ENCODE measurements at places on chromosomes 7 and 10.

- DNase-seq = no peak
Observed at GRCh38 chr7:66832531-66833351, 88.3 kb upstream of the TMEM248 start.

DNA sequence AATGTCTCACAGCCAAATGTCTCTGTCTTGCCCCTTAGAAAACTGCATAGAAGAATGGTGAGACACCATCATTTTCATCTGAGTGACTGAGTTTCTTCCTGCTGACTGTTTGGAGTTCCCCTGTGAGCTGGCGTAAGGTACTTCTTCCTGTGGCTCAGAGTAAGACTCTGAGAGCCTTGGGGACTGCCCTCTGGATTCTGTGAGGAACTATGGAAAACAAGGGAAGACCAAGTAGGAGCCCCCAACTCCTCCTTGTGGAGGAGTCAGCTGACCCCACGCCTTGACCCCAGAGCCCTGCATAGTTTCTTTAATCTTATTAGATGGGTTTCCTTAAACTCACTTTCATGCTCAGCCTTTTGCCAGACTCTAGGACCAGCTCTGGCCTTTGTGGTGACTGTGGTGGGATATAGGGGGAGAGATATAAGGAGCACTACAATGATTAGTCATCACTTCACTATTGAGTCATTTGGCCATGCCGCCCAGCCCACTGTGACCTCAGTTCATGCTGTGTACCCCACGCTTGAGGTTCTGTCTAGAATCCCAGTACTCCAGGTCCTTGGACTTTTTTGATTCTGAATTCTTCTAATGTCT is 51.8 kb upstream of the FAM133B start:
- no peak for DNase-seq

GRCh38 chr7:126768836-126769235 is 483.9 kb downstream of the GRM8 start:
- DNase-seq = no peak

DNA sequence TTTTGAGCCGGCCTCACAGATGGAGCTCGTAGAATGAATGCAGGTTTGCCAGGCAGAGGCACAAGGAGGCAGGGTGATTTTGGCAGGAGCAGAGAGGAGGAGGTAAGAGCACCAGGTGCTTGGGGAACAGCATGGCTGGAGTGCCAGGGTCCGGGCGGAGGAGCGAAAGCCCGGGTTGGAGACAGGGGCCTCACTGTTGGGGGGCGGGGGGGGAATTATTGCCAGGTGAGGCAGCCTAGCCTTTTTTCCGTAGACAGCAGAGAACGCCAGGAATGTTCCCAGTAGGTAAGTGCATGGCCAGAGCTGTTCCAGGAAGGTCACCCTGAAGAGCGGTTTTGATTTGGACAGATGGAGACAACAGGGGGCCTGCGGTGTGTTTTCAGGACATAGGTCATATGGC is 9.5 kb downstream of the SRRM3 start:
- DNase-seq = no peak

DNA sequence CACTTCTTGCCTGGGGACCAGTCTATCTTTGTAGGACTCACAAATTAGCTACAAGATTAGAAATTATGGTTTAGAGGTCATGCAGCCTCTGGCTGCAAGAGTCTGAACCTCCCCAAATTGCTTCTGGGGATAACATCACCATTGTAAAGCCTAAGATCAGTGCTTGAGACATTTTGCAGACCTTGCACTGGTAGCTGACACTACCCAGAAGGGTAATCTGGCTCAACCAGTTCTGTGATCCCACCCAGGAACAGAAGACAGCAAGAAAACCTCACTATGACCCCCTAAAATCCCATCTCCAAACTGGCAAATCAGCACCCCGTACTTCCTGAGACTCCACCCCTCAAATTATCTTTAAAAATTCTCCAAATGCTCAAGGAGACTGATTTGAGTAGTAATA is 58.2 kb upstream of the CDK13 start:
- DNase-seq = no peak

DNA sequence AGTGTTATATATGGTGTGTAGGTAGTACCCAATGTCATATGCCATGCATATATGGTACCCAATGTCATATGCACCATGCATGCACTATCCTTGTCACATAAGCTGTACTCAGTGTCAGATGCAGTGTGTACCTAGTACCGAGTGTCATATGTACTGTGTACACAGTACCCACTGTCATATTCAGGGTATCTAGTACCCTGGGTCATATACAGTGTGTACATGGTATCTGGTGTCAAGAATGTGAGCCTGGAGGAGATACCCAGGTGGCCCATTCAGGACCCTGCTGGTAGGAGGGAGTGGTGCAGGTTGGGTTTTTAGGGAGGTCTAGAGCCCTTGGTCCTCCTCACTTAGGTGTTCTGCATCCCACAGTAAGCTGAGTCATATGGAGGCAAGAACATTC is 1.8 kb downstream of the ZMYND11 start:
- DNase-seq = no peak

DNA sequence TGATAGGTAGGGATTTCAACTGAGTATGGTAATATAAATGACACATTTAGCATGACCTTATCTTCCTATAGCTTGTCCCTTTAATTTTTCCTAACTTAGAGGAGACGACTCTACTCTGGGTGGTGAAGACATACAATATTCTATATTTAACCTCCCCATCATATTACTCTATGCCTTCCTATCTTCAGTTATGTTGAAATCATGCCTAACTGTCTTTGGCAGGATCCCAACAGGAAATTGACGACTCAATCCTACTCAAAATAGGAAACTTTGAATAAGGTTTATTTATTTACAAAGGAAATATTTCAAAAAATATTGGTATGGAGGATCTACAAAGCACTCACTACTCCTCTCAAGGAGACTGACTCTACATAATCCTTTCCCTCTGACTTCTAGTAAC is 24.1 kb upstream of the SEMA3A start:
- DNase-seq = no peak

- no peak for DNase-seq
Observed at GRCh38 chr7:156147104-156147503, 334.8 kb upstream of the SHH start.

GRCh38 chr7:57529931-57530330 is 80.0 kb downstream of the ZNF716 start:
- DNase-seq = no peak

GRCh38 chr10:11318826-11319598 is 292.4 kb downstream of the USP6NL start:
- DNase-seq = no peak

GRCh38 chr7:133020496-133020895 is 61.4 kb downstream of the CHCHD3 start:
- no peak for DNase-seq

- peak; percentile 55 for DNase-seq
Observed at GRCh38 chr10:22803261-22803885, 89.0 kb upstream of the PIP4K2A start.

DNA sequence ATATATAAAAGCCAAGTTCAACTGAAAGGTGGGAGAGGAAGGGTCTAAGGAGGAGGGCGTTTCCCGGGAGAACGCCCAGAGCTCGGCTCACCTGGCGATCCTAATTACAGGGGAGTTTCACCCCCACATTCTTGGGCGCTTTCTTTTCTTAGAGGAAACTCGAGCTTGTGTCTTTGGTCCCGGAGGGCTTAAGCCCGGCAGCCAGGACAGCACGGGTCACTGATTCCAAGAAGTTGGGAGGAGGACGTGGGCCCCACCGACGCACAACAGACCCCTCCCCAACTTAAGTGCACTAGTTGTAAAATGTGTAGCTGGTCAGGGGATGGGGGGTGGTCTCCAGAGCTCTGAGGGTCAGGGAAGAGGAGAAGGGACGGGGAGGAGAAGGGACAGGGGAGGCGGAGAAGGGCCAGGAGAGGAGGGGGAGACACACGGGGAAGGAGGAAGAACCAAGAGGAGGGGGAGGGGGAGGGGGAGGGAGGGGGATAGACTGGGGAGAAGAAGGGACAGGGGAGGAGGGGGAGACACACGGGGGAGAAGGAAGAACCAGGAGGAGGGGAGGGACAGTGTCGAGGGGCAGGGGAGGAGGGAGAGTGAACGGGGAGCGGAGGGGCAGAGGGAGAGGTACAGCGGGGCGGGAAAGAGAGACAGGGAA is 874 bp downstream of the BAIAP2L1 start:
- no peak for DNase-seq

- DNase-seq = no peak
Observed at GRCh38 chr7:103657474-103657894, 211.5 kb upstream of the SLC26A5 start.

- no peak for DNase-seq
Observed at GRCh38 chr7:136657482-136657921, 210.9 kb upstream of the CHRM2 start.

- DNase-seq = peak; percentile 91
Observed at GRCh38 chr7:2641406-2642393, 9.9 kb downstream of the TTYH3 start.

- no peak for DNase-seq
Observed at GRCh38 chr10:69570050-69570816, 3.0 kb downstream of the NEUROG3 start.

GRCh38 chr10:36073796-36074345 is 431.8 kb upstream of the FZD8 start:
- DNase-seq = no peak

DNA sequence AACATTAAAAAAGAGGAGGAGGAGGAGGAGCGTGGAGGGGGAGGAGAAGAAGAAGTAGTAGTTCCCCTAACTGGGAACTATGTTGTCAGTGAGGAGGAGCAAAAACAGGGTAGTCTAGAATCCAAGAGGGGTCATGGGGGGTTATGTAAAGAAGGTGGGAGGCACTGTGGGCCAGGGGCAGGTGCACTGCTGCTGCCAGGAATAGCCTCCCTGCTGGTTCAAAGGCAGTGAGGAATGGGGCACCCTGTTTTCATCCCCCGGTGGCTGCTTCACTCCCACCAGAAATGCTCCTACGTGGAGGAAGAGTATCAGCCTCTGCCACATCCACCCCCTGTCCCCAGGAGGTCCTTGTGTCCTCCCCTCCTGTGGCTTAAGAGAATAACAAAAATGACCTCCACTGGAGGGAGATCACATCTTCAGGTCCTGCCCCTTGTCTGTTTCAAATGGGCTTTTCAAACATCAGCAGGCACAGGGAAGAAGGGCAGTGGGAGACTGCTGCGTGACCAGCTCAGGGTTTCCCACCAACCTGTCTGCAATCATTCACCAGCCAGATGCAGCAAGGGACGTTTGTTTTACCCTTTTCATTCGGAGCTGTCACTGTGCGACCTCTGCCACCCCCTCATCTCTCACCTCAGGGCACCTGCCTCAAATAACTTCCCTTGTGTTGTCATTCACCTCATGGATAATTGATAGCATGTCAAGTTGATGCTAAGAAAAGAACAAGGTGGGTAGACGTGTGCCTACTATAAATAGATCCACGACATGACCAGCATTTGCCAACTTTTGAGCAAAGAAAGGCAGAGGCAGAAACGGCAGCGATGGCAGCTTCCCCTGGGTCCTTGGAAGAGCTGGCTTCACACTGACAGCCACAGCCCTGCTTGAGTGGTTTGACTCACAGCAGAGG is 92.6 kb downstream of the DGKI start:
- no peak for DNase-seq

GRCh38 chr10:675532-675931 is 13.9 kb downstream of the DIP2C start:
- no peak for DNase-seq

GRCh38 chr7:71560354-71560995 is 428.5 kb downstream of the GALNT17 start:
- DNase-seq = no peak

DNA sequence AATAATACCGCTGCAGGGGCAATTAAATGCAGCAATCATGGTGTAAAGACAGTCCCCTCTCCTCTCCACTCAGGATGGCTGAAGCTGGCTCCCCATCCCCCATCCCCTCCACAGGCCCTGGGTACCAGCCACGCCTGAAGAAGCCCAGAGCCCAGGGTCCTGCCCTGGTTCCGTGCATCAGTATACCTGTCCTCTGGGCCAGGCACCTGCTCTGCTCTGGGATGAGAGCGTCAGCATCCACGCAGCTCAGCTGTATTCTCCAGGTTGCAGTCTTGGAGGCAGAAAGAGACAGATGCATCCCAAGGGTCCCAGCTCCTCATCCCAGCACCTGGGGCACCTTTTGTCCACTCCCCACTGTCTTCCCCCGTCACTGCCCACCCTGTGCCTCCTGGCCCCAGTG is 233.8 kb downstream of the TCERG1L start:
- DNase-seq = no peak

GRCh38 chr7:110621289-110621688 is 469.6 kb upstream of the LRRN3 start:
- no peak for DNase-seq

- no peak for DNase-seq
Observed at GRCh38 chr7:67788669-67789068, 792.0 kb downstream of the TYW1 start.

DNA sequence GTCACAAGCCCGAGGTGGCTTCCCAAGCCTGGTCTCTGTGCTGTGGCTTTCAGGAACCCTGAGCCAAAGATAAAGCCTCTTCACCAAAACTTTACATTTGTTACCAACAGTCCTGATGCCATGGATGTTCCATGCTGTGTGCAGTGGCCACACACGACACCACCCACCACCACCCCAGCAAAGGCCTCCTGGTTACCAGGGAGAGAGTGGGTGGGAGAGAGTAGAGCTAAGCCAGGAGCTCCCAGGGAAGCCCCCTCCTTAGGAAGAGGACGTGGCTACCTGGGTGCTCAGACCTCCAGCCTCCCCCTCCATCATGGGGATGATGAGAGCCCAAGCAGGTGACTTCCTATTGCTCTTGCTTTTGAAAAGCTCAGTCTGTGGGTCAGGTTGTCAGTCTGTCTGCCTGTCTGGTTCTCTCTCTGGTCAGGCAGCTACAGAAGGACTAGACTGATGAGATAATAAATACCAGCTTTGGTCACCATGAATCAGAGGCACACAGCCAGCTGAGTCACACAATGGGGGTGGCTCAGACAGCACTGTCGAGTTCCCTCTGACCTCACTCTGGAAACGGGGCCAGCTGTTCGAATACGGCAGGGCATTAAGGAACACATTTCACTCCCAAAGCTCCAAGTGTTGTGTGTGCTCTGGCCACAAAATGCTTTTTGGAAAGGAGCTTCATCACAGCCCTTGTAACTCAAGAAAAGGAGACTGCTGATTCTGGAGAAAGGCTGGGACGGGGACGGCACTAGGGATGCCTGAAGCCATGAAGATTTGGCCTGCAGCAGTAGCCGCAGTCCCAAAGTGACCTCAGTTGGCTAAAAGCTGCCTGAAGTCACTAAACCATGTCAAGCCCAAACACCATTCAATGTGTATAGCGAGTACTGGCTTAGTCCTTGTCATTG is 166.0 kb downstream of the FANK1 start:
- DNase-seq = peak; percentile 90

DNA sequence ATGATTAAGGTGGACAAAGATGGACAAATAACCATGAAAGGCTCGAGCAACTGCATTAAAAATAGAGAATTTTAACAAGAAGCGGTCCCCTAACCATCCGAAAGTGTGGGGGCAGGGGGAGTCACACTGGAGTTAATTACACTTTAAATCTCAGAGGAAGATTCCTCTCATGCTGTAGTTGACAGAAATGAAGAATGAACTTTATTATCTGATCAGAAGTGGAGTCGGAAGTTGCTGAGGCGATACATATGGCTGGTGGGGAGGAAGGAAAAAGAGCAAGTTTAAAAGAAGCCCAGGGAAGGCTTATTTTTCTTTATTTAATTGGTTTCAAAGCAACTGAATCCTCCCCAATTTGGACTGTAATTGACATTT is 102.3 kb upstream of the FAM171A1 start:
- DNase-seq = no peak

Measured in AG09319 (cell line).